ENCODE measurements at places on chromosomes 5 and 9. TPM values are rescaled to one million over a fixed set of nuclear protein-coding genes. Genes with fewer than 3 reads are reported as not detected.

The SPEF2 gene
- total RNA-seq: 1.1 TPM

The FIBCD1 gene
- 0.59 TPM for total RNA-seq

The PCDHB14 gene
- 3.3 TPM for total RNA-seq

DNA sequence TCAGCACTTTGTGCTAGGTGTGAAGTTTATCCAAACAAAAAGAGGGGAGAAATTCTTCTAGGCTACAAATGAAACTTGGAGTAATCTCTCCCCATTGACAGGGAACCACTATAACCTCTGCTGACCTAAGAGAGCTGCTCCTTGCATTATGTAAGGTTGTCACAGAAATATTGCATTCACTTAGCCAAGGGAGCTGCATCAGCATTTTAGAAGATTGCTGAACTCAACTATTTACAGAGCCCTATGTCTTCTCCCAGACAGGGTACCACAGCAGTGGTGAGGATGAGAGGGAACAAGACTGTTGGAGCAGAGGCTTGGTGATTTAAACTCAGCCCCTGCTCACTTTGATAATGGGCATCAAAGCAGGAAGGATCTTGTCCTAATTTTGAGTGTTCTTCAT lies 362.0 kb downstream of the TMEM38B start:
- no peak for DNase-seq

DNA sequence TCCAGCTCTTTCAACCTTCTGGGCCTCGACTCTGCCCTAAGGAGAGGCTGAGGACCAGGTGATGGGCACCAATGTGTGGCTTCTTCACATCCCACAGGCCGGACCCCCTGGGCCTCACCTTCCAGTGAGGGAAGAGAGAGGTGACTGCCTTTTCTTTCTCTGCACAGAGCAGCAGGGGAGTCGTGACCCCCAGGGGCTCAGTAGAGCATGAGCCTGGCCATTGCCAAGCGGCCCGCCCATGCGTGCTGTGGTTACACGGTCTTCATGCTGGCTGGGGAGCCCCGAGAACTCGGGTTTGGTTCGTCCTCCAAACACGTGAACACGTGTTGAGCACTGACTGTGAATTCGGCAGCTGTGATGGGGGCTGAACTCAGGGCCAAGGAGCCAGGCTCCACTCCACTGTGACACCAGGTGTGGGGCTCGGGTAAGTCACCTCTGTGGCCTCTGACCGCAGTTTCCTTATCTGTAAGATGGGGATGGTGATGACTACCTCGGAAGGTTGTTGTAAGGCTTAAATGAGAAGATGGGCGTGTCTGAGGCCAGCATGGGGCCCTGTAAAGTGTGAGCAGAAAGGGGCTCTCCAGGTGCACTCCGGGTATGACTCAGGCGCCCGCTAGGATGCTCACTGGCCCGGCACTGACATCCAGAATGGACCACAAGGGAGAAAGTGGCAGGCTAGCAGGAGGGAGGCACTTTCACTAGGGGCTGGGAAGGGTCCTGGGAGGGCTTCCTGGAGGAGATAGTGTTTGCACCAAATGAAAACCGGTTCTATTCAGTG lies 13.4 kb upstream of the GRHPR start:
- no peak for DNase-seq

DNA sequence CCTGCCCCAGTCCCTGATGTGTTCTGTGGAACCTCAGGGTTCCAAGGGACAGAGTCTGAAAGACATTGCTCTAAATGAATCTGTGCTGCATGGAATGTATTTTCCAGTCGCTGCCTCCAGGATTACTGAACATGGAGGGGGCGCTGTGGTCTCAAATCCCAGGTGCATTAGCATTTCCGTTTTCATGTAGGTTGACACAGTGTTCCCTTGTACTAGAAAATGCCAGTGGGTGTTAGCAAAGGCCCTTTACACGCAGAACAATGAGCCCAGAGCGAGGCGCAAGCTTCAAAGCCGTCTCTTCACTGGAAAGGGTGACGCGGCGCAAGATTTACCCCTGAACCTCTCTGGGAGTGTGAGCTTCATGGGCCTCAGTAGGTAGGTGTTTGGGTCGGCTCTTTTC lies 308.3 kb downstream of the SLIT3 start:
- DNase-seq: no peak

DNA sequence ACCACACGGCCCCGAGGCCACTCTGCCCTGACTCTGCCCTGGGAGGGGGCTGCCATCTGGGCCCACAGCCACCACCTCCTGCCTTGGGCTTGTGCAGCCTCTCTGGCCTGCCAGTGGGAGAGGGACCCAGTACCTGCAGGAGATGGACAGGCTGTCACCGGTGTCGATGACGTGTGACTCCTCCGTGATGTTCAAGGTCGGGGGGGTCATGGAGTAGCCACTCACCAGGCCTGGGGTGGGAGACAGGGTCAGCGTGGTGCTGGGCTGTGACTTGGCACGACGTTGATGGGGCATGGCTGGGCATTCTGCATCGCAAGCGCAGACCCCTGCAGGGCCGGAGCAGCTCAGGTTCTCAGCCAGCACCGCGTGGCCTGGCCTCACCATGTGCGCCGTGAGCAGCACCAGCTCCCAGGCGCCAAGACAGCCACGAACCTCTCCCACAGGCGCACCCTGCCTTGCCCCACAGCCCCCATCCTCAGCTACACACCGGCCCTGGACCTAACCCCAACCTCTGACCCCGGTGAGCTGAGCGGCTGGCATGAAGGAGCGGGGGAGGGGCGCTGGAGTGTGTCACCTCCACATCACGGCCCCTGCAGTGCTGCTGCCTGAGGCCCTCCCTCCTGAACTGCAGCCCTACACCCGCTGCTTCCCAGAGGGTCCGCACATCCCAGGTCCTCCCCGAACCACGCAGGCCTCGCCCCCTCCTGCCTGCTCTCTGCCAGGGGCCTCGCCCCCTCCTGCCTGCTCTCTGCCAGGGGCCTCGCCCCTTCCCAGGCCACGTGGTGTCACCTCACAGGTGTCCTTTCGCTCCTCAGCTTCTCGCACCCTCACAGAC lies 17.6 kb downstream of the FLT4 start:
- DNase-seq: peak; percentile 32

The FBP2 gene
- total RNA-seq: 0.27 TPM

GRCh38 chr5:33343676-33344327 lies 97.0 kb upstream of the TARS1 start:
- no peak for DNase-seq

DNA sequence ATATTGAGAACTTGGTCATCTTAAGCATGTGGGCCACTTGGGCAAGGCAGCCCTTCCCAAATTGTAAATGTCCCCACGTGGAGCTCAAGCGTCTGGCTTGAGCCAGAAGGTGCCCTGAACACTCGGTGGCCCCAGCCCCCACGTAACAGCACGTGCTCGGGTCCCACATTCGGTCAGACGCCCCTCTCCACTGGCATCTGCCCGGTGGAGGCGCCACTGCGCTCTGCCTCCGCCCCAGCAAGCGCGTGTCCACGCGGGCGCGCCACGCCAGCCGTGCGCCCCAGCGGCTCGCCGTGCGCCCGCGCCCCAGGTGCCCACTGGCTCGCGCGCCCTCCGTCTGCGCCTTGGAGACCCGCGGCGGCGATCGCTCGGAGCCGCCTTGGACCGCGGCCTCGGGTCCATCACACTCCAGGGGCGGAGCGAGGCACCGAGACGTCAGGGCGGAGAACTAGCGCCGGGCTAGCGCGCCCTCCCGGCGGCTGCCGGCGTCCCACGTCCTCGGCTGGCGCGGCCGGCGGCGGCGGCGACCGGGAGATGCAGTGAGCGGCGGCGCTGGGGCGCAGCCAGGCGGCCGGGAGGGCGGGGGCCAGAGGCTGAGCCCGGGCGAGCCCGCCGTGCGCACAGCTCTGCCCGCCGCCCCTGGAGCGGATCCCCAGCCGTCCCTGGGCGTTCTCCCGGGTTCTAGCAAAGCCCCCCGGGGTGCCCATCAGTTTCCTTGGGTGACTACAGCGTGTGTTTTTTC lies at the start of gene PALM2AKAP2:
Gene PALM2AKAP2, plus strand, starts transcription at position 488 of the 742 bp plus-strand sequence. CDS start 291 bp downstream, outside the sequence.
- DNase-seq: peak; percentile 86

DNA sequence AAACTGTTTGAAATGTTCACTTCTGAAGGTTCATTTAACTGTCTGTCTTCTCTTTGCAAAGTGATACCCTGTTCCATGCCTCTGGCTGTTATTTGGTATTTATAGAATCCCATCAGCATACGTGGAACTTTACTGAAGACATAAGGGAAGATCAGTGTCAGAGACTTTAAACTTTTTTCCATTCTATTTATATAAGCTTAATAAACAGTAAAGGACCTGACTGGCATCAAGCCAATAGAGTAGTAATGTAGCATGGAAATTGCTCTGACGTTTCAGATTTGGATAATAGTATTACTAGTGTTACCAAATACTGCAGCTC lies 94.9 kb upstream of the MINAR2 start:
- no peak for DNase-seq

The SH3GLB2 gene
- total RNA-seq: 30.8 TPM

GRCh38 chr9:4221931-4222330 lies 77.9 kb downstream of the GLIS3 start:
- DNase-seq: no peak

DNA sequence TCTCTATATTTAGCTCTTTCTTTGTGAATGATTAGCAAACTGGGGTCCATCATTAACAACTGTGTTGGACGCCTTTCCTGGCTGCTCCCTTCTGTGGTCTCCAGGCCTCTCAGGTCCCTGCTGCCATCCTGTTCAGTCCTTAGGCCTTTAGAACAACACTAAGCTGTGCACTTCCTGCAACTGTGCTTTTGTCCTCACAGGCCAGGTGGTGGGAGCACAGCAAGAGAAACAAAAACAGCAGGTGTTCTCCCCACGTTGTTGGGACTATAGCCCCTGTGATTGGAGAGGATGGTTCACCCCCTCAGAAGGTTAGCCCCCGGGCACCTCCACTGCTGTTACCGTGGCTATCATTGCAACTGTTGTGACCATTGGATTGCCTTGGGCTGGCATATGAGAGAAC lies 41.7 kb upstream of the CLINT1 start:
- no peak for DNase-seq

- DNase-seq: no peak
These were observed 60.3 kb upstream of the SLC27A6 start for GRCh38 chr5:128904805-128905567.

The IGFBPL1 gene
- not detected for total RNA-seq

DNA sequence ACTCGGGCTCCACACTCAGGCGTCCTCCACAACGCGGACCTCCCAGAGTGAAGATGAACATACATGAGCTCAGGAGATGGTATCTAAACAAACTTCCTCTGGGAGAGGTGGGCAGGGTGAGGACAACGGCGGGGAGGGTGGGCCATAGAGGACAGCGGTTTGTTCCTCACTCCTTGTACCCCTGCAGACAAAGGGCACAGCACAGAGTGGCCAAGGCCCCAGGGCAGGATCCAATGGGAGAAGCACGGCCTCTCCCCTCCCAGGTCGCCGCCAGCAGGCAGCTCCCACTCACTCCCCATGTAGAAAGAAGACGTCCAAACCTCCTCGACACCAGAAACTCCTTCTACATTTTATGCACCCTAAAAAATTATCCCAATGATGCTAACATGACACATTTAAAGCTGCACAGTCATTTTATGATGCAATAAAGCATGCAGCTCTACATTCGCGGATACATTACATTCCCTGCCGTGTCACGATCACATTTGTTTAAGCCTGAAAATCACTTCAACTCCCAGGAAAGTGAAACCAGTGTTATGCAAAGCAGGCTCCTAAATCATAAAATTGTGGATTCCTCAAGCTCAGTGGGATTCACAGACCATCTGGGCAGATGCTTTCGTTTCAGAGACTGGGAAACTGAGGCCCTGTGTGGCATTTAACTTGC lies 87.5 kb upstream of the SARDH start:
- DNase-seq: peak; percentile 13

DNA sequence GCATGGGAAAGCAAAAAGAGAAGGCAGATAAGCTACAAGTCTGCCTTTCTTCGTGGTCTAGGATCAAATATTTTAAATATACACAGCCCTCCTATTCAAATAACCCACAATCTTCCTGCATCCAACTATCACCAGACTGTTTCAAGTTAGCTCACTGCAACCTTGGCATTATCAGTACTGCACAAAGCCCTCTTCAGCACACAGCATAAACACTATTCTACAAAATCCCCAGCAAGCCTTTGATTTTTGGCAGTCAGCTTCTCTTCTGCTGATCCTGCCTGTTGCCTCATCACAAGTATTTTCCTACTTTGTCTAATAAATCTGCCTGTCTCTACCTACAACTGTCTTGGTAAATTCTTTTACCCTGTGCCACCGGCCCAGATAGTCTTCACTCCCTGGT lies 142.9 kb downstream of the COX7C start:
- no peak for DNase-seq

DNA sequence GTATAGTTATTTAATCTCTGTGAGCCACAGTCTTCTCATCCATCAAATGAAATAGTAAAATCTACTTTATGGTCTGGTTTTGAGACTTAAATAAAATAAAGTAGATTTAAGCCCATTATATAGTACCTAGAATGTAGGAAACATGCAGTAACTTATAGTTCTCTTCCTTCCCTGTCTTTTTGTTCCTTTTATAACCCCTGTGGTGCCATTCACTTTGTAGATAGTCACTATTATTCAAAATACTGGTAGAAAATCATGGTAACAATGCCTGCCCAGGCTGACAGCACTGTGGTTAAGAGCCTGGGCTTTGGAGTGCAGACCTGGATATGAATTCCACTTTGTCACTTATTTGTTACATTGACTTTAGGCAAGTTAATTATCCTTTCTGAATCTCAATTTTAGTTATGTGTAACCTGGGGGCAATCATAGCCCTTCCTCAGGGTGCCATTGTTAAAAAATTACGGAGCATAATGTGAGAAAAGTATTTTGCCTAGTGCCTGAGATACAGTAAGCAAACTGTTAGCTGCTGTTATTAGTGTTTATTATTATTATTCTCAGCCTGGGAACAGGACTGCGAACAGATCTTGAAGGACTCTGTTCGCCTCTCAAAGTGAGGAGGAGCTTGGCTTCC lies 100.4 kb downstream of the RALGPS1 start:
- no peak for DNase-seq

The CDX1 gene
- total RNA-seq: not detected

The ARHGEF39 gene
- 0.24 TPM for total RNA-seq

DNA sequence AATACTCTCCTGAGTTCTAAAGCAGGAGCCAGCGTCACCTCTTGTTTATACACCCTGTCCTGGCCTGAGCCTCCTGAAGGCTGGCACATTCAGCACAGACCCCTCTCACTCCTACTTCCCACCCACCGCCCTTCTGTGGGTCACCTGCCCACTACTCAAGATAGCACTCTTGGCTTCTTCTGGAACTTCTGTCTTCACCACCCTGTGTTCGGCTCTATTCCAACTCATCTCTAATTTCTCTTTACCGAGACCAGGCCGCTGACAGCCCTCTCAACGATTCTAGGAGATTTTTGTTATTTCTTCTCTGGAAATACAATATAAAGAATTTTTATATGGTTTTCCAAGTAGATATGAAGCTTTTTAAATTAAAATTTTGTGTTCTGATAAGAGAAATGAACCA lies 57.4 kb downstream of the IRF1 start:
- DNase-seq: no peak

All from Right ventricle myocardium superior (tissue), 1 donor.